ENCODE measurements at places on chromosomes 4 and X.

GRCh38 chr4:53361451-53361850 lies 4.4 kb downstream of the SCFD2 start:
- no peak for DNase-seq

DNA sequence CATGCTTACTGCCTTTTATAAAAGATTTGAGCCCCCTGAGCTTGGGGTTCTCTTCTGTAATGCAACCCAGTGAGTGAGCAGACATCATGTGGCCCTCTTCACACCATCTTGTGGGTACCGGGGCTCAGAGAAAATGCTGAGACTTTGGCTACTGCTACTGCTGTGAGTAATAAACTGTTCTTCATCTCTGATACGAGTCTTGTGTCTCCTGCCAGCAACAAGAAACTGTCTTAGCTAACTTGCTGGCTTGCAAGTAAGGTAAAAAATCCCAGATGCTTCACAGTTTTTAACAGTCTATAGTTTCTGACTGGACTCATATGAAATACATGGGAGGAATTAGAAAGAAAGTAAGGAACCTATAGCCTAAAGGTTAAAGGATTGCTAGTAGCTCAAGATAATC lies 148.3 kb downstream of the GPC3 start:
- DNase-seq, result no peak

- no peak for DNase-seq
These were observed 66.9 kb upstream of the GRID2 start for GRCh38 chr4:92236877-92237276.

GRCh38 chr4:13244444-13244843 lies 239.7 kb downstream of the RAB28 start:
- no peak for DNase-seq

DNA sequence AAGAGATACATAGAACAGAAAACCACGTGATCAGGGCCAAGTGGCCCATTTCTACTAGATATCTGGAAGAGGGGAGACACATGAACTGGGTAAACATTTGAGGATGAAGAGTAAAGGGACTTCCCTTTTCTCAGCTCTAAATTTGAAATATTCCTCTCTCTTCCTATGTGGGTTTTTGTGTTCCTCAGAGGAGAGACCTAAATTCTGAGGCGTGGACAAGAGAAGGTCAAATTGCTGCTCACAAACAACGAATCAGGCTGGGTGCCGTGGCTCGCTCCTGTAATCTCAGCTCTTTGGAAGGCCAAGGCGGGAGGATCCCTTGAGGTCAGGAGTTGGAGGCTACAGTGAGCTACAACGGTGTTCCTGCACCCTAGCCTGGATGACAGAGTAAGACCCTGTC lies 216.0 kb downstream of the PTTG2 start:
- no peak for DNase-seq

DNA sequence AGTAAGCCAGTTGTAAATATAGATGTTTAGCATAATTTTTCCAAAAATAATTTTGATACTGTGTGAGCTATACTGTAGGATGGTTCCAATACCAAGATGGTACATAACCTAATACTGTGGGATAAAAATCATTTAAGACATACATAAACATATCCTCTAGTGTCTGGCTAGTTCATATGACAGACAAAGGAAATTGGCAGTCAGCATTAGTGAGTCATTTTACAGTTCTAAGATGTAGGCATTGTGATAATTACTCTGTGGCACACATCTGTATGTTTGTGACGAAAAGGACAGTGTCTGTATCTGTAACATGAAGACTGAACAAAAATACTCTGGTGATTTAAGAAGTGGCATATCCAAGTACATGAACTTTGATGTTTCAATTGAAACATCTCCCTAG lies 49.6 kb downstream of the UGT2A2 start:
- DNase-seq, result no peak

DNA sequence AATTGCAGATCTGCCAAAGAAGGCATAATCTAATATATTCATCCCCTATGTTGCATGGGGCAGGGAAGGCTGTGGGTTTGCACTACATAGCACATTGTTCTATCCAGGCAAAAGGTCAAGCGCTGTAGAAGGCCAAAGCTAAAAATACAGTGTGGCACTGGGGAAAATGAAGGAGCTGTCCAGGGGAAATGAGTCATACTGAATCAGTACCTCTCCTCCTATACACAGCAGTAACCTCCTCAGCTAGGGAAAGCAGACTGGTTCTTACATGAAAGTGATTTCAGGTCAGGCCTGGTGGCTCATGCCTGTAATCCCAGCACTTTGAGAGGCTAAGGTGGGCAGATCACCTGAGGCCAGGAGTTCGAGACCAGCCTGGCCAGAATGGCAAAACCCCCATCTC lies 31.0 kb upstream of the SLC25A4 start:
- DNase-seq, result peak; percentile 97

DNA sequence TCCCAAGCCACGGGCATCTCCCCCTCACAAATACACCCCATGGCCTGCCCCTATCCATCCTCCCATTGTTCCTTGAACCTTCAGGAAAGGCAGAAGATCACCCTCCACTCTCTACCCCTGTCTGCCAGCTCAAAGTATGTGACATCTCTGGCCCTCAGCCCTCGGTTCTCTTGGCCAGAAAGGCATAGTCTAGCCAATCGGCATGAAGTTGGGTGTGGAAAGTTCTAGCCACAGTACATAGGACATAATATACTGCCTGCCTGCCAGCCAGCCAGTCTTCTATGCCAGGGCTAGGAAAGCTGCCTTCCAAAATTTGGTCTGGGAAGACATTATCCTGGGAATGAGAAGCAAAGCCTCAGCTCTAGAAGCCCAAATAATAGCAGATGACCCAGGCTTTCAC lies 3.2 kb upstream of the PLP1 start:
- DNase-seq, result no peak

DNA sequence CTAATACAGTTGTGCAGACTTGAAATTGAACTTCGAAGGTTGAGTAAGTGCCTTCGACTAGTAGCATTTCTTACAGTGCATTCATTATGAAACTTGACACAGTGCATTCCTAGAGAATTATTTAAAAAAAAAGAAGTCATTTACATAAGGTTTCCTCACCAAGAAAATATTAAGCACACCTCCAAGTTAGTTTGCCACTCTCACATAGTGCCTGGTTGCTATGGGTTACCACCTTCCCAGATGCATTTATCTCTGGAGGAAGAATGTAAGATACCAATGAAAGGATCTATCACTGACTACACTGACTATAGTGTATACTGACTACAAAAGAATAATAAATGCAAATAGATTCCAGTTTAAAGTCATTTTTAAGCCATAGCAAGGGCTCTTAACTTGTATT lies 311.9 kb upstream of the RASGEF1B start:
- DNase-seq, result no peak

DNA sequence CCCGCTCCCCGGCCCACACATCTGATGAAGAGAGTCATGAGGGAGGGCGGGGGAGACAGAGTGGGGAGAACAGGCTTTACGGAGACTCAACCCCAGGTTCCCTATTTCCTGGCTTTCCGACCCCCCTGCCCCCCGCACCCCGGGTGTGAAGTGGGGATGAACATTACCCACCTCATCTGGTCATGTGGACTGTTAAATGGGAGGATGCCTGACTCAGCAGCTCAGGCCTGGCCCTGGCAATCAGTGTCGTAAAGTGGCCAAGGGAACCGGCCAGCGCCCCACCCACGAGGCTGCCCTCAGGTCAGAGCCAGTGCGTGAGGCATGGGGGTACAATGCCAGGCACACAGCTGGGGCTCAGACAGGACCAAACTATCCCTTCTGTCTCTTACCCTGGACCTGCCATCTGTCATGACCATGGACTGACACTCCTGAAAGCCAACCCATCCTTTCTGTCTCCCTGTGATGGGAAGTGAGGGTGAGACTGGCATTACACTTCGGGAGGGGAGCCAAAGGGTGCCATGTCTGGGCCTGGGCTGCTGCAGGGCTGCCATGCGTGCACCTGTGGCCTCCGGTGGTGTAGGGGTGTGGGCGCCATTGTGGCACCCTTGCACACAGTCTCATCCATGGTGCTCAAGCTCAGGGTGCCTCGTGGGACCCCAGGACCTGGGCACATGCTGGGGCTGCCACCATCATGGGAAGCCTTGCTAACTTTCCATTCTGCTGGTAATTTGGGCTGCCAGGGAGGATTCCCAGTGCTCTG lies 106.1 kb upstream of the PSAPL1 start:
- peak; percentile 65 for DNase-seq

- no peak for DNase-seq
These were observed 584.2 kb upstream of the FTHL17 start for GRCh38 chrX:31656013-31656412.

- no peak for DNase-seq
These were observed 336.1 kb downstream of the UNC5C start for GRCh38 chr4:95212692-95213091.

Data from osteoblast (primary cell).